NCI-H2081 (cell line): ENCODE measurements at places on chromosomes 11 and 22.

- no peak for DNase-seq
Measured at GRCh38 chr11:17379383-17380180, 8.9 kb downstream of the KCNJ11 start.

GRCh38 chr11:6240139-6240538 lies 1.2 kb downstream of the CNGA4 start:
- no peak for DNase-seq

DNA sequence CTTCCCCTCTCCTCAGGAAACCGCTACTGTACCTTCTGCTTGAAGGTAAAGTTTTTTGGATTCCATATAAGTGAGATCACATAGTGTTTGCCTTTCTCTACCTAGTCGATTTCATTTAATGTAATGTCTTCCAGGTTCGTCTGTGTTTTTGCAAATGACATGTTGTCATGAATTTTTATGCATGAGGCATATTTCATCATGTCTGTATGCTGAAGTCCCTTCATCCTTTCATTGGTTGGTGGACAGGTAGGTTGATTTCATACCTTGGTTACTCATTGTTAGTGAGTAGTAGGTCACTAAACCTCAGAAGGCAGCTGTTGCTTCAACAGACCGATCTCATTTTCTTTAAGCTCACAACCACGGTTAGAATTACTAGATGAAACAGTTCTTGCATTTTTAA lies 60.3 kb downstream of the LRRC74B start:
- DNase-seq = no peak

GRCh38 chr22:16801088-16801487 lies 24.1 kb downstream of the XKR3 start:
- no peak for DNase-seq

DNA sequence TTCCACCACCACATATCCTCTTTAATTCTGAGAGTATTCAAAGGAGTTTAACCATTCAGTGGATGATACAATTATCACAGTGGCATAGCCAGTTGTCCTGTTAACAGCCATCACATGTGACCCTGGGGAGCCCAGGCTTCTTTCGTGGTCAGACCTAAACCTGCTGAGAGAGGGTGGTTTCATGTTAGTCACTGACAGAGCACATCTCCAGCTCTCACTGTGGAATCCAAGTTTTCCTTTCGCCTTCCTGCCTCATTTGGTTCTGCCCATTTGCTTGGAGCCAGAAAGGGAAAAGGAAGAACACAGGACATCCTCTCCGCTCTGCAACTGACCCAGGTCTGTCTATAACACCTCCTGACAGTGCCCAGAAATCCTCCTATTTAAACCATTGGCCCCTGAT lies 60.4 kb downstream of the MCHR1 start:
- DNase-seq = no peak

- no peak for DNase-seq
Measured at GRCh38 chr11:121328967-121329679, 36.6 kb downstream of the SC5D start.

- DNase-seq = no peak
Measured at GRCh38 chr22:43476751-43477725, 65.2 kb downstream of the MPPED1 start.

- no peak for DNase-seq
Measured at GRCh38 chr11:98740321-98740720, 280.4 kb upstream of the CNTN5 start.

GRCh38 chr11:35308157-35308556 lies 111.2 kb downstream of the SLC1A2 start:
- no peak for DNase-seq

DNA sequence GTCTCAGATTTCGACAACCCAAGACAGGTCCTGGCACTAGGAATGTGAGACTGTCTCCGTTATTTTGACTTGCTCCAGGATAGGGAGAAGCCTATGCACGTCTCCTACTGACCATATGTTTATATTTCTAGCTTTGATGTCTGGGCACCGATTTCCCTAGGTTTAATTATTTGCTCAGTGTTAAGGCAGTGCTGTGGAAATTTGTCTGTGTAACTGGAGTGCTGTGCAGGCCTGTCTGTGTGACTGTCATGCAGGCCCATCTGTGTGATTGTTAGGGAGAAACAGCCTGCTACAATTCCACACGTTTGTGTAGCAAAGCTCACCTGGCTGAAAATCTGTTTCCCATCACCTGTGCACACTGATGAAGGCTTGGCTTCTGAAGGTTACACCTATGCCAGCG lies 29.6 kb upstream of the HSPA8 start:
- DNase-seq = no peak

DNA sequence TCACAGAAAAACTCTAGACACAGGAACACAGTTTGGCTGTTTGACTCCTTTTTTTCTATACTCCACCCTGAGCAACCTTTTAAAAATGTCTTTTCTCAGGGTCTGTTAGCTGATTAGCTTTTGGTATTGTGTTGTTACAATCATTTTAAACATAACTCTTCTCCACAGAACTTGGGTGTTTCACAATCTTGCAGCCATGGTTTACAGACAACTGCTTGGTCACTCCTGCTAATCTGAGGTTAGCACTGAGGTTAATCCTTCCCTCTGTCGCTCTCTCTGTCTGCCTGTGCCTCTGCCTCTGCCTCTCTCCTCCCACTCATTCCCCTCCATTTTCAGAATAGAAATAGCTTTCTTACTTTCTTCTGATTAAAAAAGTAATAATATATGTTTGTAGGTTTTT lies 62.4 kb upstream of the ZBED5 start:
- DNase-seq = no peak

DNA sequence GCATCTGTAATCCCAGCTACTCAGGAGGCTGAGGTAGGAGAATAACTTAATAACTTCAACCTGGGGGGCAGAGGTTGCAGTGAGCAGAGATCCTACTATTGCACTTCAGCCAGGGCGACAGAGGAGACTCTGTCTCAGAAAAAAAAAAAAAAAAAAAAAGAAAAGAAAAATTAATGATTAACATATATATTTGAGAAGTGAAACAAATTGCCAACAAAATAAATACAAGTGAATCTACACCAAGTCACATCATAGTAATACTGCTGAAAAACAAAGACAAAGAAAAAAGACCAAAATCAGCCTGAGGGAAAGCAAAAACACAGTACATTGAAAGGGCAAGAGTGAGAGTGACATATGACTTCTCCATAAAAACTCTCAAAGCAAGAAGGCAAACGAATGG lies 123.7 kb downstream of the CASP12 start:
- DNase-seq = no peak

DNA sequence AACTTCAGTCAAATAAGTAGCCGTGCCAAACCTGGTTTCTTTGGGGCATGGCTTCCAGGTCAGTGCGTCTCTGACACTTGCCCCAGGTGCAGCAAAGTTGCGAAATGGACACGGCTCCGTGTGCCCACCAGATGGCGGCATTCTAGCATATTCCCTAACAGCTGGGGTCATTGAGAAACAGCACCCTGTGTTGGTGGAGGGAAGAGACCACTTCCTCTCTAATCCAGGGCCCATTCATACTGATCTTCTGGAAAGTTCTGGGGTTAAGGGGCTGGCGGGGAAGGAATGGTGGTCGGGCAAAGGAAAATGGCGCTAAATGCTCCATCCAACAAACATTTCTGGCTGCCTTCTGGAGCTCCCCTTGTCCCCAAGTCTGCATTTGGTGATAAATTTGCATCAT lies 141.2 kb upstream of the TIMP3 start:
- DNase-seq = no peak

GRCh38 chr11:116229236-116229970 lies 543.4 kb downstream of the BUD13 start:
- peak; percentile 55 for DNase-seq
